Mesangial cell (primary cell): ENCODE measurements at places on chromosomes 13 and 19. TPM values are rescaled to one million over a fixed set of nuclear protein-coding genes. Genes with fewer than 3 reads are reported as not detected.

METTL21C gene
- not detected in 2 replicates for total RNA-seq

S1PR5 gene
- 0.65 and 0.76 TPM in 2 replicates for total RNA-seq

SLC25A41 gene
- not detected in 2 replicates for total RNA-seq

CYP4F8 gene
- total RNA-seq: not detected in 2 replicates

ANKRD24 gene
- total RNA-seq: under 0.01 and 0.51 TPM in 2 replicates

SYNGR4 gene
- total RNA-seq: 0.51 TPM in 1 of 2 replicates, not detected in the other

PSG6 gene
- not detected in 2 replicates for total RNA-seq

SBK2 gene
- total RNA-seq: 2.4 and 7.9 TPM in 2 replicates

KLK15 gene
- not detected in 2 replicates for total RNA-seq

ACP7 gene
- not detected in 2 replicates for total RNA-seq

CGB8 gene
- total RNA-seq: 0.25 and 8.0 TPM in 2 replicates

CARM1 gene
- 53.9 and 67.5 TPM in 2 replicates for total RNA-seq

KIRREL2 gene
- total RNA-seq: under 0.01 and 0.16 TPM in 2 replicates
